Left ventricle myocardium inferior (tissue), 1 donor: ENCODE measurements at places on chromosomes 7 and 10. TPM values are rescaled to one million over a fixed set of nuclear protein-coding genes. Genes with fewer than 3 reads are reported as not detected.

The PTER gene
- 16.3 TPM for total RNA-seq

- DNase-seq: no peak
Measured at GRCh38 chr7:92360387-92360786, 86.9 kb upstream of the GATAD1 start.

- no peak for DNase-seq
Measured at GRCh38 chr7:138705167-138705566, 4.0 kb upstream of the SVOPL start.

DNA sequence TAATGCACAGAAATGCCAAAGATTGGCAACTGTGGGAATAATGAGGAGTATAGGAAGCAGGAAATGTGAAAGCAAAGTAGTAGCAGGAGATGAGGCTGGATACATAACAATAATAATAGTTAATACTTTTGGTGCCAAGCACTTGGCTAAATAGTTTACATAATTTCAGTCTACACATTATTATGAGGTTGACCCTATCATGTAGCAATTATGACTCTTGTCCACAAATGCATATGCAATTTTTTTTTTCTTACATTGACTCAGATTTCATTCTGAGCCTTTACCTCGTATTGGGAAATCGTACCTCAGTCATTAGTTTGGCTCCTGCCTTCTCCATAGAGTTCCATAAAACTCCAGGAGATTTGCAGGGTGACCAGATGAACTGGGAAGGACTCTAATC is 219.9 kb downstream of the SUGCT start:
- no peak for DNase-seq

GRCh38 chr10:19818876-19819275 is 2.6 kb downstream of the PLXDC2 start:
- no peak for DNase-seq

GRCh38 chr10:102604439-102604841 is 39.8 kb upstream of the TRIM8 start:
- DNase-seq: no peak

- no peak for DNase-seq
Measured at GRCh38 chr10:86295351-86295750, 71.2 kb downstream of the GRID1 start.
